SIG-M5 (cell line): ENCODE measurements at places on chromosomes 4 and X.

DNA sequence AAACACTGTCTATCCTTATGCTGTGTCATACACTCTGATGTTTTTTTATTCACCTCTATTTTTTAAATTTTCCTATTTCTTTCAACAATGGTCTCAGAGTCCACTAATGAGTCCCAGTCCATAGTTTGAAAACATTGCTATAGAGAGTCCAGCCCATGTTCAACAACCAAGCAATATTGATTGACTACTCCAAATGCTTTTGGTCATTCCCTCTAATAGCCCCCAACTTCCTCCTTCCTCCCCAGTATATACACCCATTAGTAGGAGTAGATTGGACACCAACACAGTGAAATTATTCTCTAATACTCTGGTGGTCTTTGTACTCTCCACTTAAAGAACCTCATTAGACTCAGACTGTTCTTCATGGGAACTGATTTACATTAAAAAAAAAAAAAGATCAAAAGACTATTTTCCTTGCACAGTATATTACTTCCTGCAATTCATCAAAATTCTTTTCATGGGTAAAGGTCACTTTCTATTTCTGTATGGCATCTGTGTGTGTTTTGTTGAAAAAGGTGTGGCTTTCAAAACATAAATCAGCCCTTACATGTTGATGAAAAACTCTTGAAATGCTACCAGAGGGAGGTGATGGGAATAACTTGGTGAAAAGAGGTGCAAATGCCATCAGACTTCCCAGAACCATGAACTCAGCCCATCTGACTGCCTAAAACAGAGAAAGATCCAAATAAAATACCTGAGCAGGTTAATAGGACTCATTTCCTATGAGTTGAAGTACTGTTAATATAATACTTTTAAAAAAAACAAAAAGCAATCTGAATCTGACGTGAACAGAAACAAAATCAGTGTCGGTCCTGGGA lies 250.3 kb upstream of the KLF3 start:
- DNase-seq, result no peak

DNA sequence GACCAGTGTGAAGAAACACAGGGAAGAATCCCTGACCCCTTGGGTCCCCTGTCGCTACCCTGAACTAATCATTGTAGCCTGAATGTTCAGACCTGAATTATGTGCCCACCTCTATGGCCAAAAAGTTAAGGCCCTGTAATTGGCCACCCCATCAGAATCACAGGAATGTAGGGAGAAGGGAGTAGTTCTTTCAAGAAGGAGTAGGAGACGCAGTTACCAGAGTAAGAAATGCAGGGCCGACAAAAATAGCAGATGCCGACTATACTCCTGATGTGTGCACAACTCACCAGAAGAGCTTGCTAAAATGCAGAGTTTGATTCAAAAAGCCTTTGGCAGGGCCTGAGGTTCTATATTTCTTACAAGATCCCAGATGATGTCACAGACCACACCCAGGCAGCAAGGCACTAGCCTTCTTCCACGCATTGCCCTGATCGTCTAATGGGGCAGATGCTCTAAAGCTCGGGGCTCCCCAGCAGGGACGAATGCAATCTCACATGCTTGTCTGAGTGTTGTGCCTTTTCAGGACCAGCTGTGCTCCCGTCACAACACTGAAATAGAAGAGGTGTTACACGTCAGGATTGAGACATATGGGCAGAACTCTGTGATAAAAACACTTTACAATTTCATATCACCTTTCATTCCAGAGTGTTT lies 161.0 kb upstream of the FAM241A start:
- DNase-seq, result no peak

DNA sequence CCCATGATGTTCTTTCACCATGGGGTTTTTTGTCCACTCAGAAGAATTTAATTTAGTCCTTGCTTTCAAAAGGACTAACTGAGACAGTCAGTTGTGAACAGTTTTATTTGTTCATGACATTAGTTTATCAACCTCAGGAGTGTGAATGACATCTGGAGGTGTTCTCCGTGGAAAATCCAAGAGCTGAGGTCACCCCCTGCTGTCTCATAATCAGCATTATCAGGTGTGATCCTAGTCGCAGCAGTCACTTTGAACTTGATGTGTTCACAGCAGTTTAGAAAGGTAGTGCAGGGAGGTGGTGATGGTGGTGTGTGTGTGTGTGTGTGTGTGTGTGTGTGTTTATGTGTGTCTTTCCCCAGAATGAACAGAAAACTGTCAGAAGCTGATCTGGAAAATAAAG lies 1760.8 kb upstream of the PCDH10 start:
- no peak for DNase-seq

- no peak for DNase-seq
These were observed 79.1 kb upstream of the LSM6 start for GRCh38 chr4:146096371-146096770.

GRCh38 chr4:145939441-145939750 lies 773 bp upstream of the ZNF827 start:
- DNase-seq, result no peak

DNA sequence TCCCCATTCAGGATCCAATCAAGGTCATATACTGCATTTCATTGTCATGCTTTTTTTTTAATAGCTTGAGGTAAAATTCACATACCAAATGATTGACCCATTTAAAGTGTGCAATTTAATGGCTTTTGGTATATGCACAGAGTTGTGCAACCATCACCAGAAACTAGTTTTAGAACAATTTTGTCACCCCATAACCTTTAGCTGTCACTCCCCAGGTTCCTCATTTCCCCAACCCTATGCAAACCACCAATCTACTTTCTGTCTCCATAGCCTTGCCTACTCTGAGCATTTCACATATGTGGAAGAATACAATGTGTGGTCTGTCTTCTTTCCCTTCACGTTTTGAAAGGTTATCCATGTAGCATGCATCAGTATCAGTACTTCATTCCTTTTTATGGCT lies 1.4 kb upstream of the SMAD1 start:
- DNase-seq, result peak; percentile 47

- no peak for DNase-seq
These were observed 37.0 kb downstream of the DLG3 start for GRCh38 chrX:70481471-70482270.

DNA sequence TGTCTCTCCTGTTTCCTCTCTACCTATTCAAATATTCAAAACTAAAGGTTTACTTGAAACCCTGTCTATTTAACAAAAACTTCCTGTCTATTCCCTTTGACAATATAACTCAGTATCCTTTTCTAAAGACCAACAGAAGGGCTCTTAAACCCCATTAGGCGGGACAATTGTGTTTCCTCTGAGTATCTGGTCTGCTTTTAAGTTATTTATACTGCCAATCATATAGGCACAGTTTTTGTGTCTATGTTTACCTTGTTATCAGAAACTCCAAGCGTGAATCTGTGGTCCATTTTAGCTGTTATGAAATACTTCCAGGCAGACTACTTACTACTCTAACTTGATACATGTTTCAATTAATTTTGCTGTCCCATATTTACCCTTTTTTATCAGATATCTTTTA lies 350.0 kb upstream of the CTSO start:
- no peak for DNase-seq

DNA sequence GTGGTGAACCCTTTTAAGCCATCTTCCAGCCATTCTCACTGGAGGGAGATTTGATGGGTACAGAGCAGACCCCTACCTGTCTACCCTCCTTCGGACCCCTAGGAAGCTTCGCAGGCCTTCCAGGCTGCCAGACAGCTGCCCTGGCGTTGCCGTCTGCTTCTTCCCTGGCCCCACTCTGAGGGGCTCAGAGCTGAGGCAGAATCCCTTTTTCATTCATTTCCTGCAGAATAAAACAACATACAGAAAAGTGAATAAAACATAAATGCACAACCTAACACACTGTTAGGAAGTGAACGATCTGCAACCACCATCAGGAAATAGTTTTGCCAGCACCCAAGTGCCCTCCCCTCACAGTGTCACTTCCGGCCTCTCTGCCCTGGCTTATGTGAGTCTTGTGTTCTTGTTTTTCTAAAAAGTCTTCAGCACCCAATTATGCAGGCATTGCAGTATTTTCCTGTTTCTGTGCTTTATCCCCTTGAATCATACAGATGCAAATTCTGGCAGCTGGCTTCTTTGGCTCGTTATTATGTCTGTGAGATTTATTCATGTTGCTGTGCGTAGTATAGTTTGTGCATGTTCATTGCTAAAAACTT lies 5.6 kb upstream of the ADD1 start:
- DNase-seq, result no peak

DNA sequence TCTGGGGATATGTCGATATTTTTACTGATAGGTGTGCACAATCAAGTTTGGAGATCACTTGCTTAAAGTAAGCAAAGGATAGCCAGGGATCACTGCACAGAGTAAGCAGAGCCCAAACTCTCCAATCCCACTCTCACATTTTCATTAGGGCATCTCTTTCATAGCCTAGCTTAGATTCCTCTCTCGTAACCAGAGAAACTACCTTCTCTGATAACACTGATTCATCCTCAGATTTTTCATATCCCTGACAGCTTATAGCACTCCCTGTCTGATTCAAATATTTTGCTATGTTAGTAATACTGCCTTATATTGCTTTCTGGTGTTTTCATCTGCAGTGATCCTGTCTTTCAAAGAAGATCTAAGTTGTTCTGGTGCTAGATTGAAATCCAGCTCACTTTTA lies 123.7 kb downstream of the CBLL2 start:
- DNase-seq, result no peak

DNA sequence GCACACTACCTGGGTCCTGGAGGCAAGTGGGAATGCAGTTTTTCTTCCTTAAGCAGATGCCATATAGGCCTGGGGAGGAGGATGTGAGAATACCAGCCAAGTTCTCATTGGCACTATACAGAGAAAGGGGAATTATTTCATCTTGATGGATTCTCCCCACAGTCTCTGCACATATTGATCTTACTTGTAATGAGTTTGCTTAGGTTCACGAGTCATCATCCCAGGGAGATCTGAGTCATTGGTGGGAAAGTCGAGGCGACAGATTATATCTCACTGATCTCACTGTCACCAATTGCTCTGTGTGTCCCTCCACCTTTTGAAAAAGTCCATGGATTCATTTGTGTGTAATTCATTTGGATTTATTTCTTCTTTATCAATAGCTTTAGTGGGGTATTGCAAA lies 156.8 kb downstream of the AR start:
- DNase-seq, result no peak

DNA sequence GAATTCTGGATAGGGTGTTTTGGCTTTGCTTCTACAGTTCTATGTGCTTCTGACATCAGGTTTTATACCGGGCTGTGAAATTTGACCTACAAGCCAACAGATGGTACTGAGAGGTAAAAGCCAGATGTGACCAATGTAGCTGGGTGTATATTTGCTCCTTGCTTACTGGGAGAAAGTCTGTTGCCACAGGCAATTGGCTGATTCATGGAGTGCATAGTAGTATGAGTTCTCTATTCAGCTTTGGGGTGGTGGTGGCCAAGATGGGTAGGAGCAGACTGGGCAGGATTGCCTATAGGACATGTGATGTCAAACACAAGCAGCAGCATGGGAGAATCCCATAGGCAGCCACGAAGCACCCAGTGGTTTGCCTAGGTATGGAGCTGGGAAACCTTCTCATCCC lies 1827.0 kb downstream of the C4orf33 start:
- DNase-seq, result no peak

GRCh38 chr4:19806865-19807264 lies 444.8 kb upstream of the SLIT2 start:
- DNase-seq, result no peak
